ENCODE measurements at places on chromosomes 2 and 18. TPM values are rescaled to one million over a fixed set of nuclear protein-coding genes. Genes with fewer than 3 reads are reported as not detected.

- no peak for DNase-seq
Observed at GRCh38 chr18:22385718-22386117, 32.0 kb downstream of the CTAGE1 start.

DNA sequence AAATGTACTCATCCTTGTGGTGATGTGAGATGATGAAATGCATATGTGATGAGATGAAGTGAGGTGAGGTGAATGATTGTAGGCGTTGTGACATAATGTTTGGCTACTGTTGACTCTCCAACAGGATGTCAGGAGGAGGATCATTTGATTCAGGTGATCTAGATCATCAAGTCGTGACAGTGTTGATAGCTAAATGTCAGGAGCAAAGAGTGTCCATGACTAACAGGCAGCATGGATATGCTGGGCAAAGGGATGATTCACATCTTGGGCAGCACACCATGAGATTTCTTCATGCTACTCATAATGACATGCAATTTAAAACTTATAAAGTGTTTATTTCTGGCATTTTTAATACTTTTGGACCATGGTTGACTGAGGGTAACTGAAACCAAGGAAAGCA is 40.2 kb upstream of the UBXN4 start:
- DNase-seq = peak; percentile 32

DNA sequence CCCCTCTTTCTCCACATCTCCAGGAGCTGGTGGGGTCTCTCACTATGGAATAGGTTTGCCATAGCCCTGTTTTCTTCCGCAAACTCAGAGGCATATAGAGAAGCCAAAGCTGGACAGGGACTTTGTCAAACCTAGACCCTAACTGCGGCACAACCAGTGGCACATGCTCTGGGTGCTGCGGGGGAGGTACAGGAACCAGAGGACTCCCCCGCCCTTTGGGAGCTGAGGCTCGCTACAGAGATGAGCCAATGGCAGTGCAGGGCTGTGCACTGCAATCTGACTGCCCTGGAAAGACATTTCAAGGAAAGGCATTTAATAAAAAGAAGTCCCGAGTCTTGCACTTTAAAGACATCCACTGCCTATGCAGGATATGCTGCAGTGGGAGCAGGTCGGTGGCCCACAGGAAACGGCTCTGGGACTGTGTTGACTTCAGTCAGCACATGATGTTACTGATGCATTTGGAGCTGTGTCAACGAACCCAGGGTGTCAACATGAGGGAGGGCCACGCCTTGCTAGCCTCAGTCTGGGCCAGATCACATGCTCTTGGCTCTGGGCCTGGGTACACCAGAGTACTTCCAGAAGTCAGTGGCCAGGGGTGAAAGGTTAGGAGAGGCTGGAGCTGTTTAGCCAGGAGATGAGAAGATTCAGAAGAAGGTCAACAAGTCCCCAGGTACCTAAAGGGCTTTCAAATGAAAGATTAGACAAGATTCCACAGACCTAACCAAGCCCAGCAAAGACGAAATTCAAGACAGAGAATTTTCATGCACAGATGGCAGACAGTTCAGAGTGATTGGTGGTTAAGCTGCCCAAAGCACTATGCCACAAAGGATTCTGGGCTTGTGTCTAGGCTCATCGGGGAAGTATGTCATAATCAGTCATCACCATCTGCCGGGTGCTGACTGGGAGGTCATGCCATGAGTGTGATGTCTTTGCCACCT is 8.2 kb downstream of the SLC35F6 start:
- DNase-seq = peak; percentile 95

GNAL gene
- 3.5 TPM for total RNA-seq

GRCh38 chr2:110980339-110981062 is 140.2 kb upstream of the BCL2L11 start:
- DNase-seq = no peak

UGT1A8 gene
- 0.87 TPM for total RNA-seq

ZNG1B gene
- 29.1 TPM for total RNA-seq

- DNase-seq = no peak
Observed at GRCh38 chr2:102397209-102397608, 25.8 kb upstream of the IL18RAP start.

REEP1 gene
- total RNA-seq = 0.20 TPM

FBXO36 gene
- 1.4 TPM for total RNA-seq

DNA sequence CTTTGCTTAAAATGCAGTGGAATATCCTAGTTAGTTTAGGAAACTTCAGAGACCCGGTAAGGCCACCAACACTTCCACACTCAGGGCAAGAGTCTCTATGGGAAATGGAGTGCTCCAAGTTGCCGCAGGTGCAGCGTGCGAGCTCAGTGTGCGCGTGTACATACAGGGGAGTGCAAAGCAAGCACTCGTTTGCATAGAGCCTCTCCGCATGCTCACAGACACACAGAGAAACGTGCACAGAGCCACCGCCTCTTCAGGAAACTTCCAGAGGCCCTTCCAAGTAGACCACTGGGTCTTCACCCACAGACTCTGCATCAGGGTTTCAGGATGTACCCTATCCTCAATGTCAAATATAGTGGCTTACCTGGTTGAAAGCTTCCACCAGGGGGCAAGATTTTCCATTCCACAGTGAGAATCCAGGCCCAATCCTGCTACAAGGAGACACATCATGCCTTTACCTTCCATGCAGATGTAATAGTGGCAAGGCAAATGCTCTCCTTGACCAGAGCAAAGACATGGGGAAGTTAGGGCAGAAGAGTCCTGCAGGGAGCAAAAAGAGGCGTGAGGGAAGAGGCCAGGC is 513.0 kb upstream of the MYT1L start:
- no peak for DNase-seq

KANSL1L gene
- total RNA-seq = 14.5 TPM

DNA sequence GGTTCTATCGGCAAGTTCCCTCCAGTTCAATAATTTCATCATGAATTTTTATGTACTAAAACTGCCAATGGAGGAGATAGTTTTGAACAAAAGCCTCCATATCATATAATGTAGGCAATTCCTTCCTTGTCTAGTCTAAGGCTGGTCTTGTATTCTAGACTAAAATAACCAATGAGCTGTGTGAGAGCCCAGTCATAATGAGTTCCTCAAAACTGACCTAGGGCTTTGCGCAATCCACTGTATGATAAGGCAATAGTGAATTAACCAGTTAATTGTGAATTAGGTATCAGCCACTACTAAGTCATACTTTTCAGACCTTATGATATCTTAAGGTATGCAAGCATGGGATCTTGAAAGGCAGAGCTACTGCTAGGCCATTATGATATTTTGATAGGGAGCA is 7.6 kb upstream of the UXS1 start:
- DNase-seq = no peak

DNA sequence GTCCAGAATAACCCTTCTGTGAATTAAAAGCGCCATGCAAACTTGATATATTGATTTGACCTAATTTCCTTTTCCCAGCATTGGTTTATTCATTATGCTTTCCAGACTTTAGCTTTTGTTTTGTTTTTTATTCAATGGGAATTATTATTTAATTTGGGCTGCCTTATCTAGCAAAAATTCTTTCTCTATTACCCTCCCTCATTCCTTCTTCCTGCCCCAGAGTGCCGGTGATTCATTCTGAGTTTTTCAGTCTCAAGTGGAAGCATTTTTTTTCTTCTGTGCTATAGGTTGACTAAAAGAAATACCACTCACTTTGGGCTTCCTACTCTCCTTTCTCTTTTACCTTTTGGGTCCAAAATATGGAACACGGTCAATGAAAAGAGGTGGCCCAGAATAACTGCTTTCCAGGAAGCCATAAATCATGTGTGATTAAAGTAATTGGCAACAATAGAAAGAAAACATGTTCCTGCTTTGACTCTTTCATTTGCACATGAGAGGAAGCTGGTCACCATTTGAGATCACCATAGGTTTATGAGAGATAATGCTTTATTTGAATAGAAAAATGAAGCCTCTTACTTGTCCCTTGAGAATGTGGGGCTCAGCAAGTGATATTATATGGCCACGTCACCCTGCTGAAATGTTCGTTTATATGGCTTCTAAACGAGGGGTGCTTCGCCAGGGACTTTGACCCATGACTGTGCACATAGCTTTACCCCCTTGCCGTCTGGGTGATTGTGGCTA is 422.8 kb upstream of the ZEB2 start:
- no peak for DNase-seq

SNRNP27 gene
- 99.1 TPM for total RNA-seq
